ENCODE measurements at places on chromosomes 12 and 14. TPM values are rescaled to one million over a fixed set of nuclear protein-coding genes. Genes with fewer than 3 reads are reported as not detected.

The FAM186B gene
- 0.09 TPM for total RNA-seq

The FLVCR2 gene
- total RNA-seq: 1.9 TPM

The INHBE gene
- total RNA-seq: 0.09 TPM

- DNase-seq: no peak
Observed at GRCh38 chr12:21710958-21711775, 53.5 kb upstream of the LDHB start.

- DNase-seq: no peak
Observed at GRCh38 chr14:34223373-34224148, 238.5 kb downstream of the SPTSSA start.

- DNase-seq: no peak
Observed at GRCh38 chr12:100329800-100330199, 27.1 kb upstream of the SLC17A8 start.

- DNase-seq: no peak
Observed at GRCh38 chr12:38053655-38054464, 262.7 kb upstream of the ALG10B start.

GRCh38 chr14:101716077-101716950, 45.2 kb upstream of the PPP2R5C start:
- no peak for DNase-seq

Measured in thymus (tissue), 14 donors.